ACHN (cell line): ENCODE measurements at places on chromosomes 6 and 20.
A peak's percentile ranks its signal among the peaks of the same experiment; 100 is the strongest.

GRCh38 chr20:35947907-35948306 is 6.4 kb downstream of the SCAND1 start:
- peak; percentile 24 for DNase-seq

- DNase-seq: no peak
Measured at GRCh38 chr20:62305149-62305764, 2.5 kb downstream of the ADRM1 start.

DNA sequence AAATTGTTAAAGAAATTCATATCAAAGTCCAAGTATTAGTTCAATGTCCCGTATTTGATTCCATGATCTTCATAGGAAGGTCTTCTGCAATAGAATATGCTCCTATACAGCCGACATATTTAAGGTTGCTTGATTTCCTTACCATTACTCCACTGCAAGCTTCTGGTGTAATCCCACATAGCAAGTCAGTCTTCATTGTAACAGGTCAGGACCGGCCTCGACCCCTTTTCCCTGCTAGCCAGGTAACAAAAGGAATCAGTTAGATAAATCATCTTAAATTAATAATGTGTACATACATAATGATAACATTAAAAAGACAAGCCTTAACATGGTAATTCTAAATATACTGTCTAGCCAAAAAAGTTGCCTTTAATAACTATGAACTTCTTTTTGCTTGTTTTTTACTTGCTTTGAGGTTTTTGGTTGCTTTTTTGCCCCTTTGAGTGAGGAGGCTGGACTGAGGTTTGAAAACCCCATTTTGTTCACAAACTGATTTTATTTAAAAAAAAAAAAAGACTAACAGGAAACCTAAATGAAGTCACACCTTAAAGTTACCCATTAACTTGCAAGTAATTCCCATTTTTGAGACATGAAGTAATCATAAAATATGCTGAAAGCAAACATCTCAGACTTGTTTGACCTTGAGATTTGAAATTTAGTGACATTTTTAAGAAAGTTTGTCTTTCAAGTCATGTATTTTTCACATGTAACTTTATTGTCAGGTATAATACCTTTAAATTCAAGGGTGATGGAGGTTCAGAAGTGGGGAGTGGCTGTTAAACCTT is 19.2 kb upstream of the SNX14 start:
- peak; percentile 56 for DNase-seq

GRCh38 chr6:16060039-16060438 is 68.8 kb upstream of the MYLIP start:
- no peak for DNase-seq

- DNase-seq: no peak
Measured at GRCh38 chr20:32296819-32297420, 19.5 kb downstream of the KIF3B start.

DNA sequence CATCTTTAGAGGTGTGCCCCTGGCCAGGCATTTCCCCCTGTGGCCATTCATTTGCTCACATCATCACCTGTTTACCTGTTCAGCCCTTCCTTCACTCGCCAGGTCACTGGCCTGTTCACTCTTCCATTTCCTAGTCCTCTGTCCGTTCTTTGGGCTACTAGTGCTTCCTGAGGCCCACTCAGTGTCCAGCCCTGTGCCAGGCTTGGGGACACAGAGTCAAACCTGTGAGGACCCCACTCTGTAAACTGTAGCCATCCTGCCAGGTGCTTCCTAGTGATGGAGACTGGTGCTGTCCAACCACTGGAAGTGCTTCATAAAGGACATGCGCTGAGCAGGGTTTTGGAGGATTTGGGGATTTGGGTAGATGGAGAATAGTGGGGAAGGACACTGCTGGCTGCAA is 3.5 kb downstream of the DLGAP4 start:
- no peak for DNase-seq

DNA sequence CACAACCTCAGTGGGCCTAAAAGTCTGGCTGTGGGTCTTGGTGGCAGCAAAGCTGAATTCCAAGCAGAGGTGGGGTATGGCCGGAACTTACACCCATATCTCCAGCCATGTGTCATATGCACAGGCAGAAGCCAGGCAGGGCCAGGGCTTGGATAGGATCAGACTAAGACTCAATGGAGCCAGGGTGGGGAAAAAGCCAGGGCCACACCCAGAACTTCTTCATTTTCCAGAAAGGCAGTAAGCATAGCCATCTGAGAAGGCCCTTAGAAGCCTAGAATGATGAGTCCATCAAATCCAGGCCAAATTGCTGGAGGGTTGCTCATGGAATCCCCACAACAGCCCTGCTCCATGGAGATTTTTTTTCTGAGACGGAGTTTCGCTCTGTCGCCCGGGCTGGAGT is 116.2 kb upstream of the SRSF6 start:
- DNase-seq: no peak

- DNase-seq: peak; percentile 2
Measured at GRCh38 chr6:32529697-32530430, at the start of gene HLA-DRB5. TSS of gene HLA-DRB5 (minus strand) at chr6:32530287. CDS start at chr6:32530224, 63 bp downstream.

DNA sequence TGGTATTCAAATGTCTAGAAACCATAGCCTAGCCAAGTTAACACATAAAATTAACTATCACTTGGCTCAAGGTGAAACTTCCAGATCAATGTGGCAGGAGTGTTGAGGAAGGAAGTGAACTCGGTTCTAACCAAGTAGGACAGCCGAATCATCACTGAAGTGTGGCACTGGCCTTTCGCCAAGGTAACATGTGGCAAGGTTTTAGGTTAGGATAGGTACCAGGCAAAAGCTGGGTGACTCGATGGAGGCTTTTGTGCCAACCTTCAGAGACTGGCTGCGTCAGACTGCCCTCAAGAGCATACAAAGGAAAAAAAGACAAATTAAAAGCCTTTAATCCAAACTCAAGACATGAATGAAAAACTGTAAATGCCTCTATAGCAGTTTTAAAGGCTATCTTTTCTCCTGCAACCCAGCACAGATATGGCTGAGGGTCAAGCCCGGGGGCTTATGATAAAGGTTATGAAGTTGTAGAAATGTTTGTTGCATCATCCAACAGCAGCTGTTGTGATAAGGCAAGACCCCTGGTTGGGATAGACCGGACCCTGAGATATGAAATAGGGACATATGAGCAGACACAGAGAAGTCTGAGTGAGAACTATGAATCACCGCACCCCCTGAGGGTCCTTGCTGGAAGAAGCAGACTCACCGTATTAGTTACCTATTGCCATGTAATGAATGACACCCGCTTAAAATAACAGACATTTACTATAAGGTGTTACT is 11.9 kb downstream of the PSMB9 start:
- no peak for DNase-seq

DNA sequence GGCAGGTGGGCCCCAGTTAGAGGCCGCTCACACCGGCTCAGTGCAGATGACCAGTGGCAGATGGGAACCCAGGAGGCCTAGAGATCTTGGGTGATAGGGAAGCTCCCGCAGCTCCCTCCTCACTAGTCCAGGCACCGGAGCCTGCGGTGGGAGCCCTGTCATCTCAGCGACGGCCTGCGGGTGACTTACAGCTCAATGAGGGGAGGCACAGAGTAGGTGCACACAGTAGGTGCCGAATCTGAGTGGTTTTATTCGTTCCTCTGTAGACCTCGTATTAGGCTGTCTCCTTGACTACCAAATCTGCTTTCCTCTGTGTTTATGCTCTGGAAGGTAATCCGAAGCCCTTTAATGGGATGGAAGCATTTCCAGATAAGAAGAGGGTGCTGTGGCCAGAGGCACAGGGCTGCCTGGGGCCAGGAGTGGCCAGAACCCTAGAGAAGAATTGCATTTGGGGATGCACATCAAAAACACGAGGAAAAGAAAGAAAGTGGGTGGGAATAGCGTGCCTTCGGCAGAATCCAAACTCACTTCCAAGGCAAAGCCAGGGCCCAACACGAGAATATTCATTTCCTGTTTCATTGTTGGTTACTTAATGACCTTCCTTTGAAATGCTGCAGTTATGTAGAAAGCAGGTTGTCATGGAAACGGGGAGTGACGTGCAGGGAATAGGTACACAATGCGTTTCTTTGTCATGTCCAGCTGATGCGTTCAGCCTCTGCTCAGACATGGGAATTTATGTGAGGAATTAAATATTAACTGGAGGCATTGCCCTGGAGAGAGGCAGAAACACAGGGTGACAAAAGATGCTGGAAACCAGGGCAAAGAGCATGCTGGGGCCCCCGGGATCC is 24.7 kb downstream of the MYT1 start:
- DNase-seq: no peak

GRCh38 chr20:8663424-8663823 is 405.5 kb upstream of the PLCB4 start:
- DNase-seq: no peak

GRCh38 chr20:36205026-36205425 is 31.3 kb upstream of the AAR2 start:
- no peak for DNase-seq

DNA sequence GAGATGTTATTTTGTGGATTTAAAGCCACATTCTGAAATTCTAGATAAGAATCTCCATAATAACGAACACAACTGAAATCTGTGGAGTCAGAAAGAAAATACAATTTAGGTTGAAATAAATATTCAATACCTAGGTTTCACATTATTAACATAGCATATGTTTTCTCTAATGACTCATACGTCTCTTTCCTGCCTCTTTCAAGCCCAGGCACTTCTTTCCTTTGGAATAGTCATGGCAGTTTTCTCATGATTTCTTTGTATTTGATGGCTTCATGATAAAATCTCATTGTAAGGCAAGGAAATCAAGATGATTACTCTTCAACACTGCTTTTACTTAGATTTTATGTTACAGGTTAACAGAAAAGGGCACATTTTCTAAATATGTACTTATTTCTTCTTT is 803.7 kb downstream of the PHF3 start:
- no peak for DNase-seq

GRCh38 chr6:103277936-103278335 is 1581.8 kb downstream of the HACE1 start:
- no peak for DNase-seq

GRCh38 chr6:117448011-117448410 is 22.3 kb upstream of the ROS1 start:
- no peak for DNase-seq

DNA sequence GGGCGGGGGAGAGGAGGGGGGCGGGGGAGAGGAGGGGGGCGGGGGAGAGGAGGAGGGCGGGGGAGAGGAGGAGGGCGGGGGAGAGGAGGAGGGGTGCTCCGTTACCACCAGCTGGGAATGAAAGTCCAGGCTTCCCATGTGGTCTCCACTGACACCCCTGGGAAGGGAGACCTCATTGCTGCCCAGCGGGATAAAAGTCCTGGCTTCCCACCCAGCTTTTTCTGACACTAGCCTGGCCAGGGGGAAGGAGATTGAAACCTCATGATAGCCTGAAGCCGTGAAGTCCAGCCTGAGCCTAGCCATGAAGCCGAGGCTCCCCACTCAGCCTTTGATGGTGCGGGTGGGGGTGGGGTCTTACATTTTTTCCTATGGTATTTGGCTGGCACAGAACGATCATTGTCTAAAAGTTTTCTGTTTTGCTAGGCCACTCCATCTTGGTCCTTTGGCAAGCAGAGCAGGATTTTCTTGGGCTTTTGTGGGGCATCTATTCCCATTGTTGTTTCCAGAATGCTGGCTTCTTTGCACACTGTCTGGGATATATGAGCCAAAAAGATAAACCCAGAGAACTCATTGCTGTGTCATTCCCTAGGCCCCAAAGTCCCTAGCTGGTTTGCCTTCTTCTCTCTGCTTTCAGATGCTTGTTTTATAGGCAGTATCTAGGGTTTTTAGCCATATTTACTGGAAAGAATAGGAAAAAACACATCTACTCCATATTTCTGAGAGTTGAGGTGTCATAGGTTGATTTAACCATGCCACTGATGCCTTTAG is 67.9 kb upstream of the RNF24 start:
- DNase-seq: no peak

GRCh38 chr6:63214816-63215215 is 3.5 kb downstream of the FKBP1C start:
- DNase-seq: no peak

GRCh38 chr6:50318536-50318935 is 268.8 kb upstream of the DEFB112 start:
- DNase-seq: no peak

GRCh38 chr6:23875006-23875405 is 251.0 kb upstream of the NRSN1 start:
- DNase-seq: no peak

DNA sequence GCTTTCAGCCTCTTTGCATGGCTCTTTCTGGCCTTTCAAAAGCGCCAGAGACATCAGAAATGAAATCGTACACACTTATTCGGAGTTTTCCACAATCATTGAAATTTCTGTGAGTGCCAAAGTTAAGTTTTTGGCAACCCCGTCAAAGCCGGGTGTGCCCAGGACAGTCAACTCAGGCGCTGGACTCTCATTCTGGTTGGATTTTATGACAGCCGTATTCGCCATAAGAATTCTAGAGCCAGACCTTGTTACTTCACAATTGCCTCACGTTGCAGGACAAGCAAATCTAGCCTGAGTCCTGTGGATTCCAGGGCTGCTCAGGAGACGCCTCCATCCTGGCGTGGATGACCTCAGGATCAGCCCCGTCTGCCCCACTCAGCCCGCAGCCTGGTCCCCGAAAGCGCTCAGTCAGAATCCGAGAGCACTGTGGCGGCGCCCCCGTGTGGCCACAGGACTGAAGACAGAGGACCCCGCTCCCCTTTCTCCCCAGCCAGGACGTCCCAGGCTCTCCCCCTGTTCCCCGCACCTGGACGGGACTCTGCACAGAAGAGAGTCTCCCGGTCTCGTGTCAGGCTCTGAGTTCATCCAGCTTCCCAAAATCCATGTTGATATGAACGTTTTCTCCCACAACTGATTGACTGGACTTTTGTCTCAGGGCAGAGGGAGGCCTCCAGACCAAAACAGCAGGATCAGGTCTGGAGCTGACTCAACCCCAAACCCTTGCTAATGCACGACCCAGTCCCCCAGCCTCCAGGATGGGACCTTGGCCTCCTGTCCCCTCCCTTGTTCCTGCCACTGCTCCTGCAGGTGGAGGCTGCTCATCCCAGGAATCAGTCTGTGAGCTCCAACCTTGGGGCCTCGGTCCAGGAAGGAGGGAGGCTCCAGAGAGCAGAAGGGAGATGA is 38.2 kb downstream of the MICA start:
- DNase-seq: peak; percentile 61

DNA sequence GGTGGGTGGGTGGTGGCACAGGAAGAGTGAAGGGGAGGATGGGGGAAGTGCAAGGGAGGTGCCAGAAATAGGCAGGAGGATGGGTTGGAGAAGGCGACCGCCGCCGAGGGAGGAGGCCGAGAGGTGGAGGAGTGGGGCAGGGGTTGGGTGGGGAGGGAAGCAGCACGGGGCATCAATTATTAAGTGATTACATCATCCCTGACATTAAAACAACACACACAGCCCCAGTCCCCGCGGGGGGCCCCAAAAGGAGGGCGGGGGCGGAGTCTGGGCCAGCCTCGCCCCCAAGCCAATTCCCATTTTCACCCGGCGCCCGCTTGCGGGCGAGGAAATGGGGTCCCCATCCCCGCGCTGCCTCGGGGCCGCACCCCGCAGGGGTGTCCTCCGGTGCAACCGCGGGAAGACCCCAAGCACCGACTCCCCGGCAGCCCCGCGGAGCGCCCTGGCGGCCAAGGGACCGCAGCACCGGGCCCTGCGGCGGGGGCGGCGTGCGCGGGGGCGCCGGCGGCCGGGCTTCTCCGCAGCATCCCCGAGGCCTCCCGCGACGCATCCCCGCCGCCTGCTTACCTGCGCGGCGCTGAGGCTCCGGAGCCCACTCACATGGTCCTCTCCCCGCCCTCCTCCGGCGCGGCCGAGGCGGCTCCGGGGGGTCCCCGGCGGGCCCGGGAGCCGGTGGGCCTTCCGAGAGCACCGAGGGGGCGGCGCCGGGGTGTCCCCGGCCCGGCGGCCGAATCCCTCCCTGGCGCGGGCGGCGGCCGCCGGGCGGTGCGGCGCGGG is 663 bp downstream of the FYN start:
- DNase-seq: no peak

GRCh38 chr6:28953039-28953584 is 29.3 kb upstream of the TRIM27 start:
- DNase-seq: peak; percentile 53

- no peak for DNase-seq
Measured at GRCh38 chr6:1200409-1201101, 111.3 kb upstream of the FOXQ1 start.
